ENCODE measurements at places on chromosomes 2 and 18.

- no peak for DNase-seq
Measured at GRCh38 chr2:24123922-24124580, 782 bp downstream of the FAM228B start.

- no peak for DNase-seq
Measured at GRCh38 chr2:168002021-168002553, 245.3 kb downstream of the STK39 start.

DNA sequence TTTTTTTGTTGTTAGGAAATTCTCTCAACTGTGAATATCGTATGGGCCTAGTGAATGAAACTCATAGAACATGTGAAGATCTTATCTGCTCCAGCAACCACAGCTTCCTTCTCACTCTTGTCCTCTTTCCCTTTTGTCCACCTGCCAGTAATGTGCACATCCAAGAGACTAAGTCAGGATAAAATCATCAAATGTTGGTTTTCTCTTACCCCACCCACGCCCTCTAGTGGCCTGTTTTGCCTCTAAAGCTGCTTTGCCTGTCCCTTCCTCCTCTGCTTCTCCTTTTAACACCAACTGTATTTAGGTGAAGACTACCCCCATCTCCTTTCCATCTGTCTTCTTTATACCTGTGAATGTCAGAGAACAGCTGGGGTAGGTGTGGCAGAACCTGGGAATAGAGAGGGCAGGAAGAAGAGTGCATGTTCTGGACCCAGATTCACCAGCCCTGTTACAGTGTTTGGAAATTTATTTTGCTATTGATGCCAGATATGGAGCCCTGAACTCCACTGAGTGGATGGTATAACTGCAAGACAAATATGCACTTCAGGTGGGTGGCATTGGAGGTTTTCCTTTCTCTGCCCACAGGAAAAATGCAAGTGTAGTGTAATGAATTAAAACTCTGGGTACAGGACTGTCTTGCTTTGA, 8.4 kb upstream of the MGAT5 start:
- DNase-seq, result peak; percentile 47

DNA sequence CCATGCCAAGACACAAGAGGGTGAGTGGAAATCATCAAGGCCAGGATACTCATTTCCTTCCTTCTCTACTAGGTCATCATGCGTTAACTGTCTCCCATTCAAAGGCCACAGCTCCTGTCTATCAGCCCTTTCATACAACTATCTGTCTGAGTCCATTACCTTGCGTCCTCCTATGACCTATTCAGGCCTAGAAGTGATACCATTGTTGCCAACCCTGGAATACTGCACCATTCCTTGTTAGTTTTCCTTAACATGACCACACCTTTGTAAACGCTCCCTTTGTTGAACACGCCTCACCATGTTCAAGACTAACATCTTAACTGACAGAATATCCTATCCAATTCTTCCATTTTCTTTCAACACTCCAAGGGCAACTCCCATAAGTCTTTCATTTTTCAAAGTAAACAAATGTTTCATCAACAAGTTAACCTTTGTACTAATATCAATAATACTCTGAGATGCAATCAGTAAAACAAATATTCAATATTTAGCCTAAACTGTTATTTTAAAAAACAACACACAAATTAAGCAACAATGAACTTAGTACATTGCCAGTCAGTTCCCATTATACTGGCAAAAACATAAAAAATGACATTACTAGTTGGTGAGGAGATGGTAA, 19.8 kb upstream of the LGALSL start:
- DNase-seq, result no peak

DNA sequence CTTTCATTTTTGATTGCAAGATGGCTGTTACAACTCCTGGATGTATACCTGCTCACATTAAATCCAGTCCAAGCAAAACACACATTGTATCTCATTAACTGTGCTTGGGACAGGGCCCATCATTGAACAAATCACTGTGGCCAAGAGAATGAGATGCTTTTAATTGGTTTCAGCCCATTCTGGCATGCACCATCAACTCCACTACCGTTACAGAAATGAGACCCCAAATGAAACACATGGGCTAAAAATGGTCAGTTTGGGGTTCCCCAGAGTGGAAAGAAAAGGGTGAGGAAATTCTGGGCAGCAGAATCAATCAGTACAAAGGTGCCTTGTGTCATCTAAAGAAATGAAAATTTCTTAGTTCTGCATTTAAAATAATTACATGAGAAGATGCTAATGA, 52.7 kb downstream of the FAM171B start:
- no peak for DNase-seq

DNA sequence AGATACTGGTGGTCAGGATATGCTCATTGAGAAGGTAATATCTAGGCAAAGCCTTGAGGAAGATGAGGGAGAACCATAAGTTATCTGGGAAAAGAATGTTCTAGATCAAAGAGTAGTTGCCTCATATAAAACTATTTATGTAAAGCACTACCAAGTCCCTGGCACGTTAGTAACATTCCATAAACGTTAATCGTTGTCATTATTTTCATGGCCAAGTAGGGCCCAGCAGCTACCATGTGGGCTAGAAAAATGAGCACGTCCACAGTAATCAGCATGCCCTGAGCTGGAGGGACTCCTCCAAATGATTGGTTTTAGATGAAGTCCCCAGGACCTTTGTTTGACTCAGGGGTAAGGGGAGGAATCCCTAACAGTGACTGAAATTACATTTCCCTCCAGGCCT, 32.7 kb upstream of the AFTPH start:
- no peak for DNase-seq

DNA sequence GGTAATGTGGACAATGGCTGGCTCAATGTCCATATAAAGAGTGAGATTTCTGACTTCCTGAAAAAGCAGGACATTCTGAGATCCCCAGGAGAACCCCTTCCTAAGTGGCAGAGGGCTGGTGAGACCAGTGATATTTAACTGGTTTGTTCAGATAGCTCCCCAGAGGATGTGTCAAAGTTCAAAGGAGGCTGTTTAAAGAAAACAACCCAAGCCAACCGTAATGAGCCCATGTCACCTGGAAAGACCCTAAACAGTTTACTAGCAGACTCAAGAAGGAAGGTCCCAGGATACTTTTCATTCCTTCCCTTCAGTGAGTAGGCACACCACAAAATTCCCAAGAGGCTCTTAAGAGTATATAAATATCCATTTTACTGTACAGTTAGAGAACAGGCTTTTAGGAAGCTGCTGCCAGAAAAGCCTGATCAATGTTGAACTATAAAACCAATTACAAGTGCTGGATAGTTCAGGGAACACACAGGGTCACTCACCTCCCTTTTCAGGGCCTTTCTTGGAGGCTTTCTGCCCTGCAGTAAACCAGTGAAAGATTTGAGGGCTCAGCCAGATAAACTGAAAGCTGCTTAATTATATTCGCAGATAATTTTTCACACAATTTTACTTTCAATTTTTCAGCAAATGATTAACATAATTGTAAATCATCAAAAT, 293.5 kb downstream of the ASXL3 start:
- DNase-seq, result no peak

DNA sequence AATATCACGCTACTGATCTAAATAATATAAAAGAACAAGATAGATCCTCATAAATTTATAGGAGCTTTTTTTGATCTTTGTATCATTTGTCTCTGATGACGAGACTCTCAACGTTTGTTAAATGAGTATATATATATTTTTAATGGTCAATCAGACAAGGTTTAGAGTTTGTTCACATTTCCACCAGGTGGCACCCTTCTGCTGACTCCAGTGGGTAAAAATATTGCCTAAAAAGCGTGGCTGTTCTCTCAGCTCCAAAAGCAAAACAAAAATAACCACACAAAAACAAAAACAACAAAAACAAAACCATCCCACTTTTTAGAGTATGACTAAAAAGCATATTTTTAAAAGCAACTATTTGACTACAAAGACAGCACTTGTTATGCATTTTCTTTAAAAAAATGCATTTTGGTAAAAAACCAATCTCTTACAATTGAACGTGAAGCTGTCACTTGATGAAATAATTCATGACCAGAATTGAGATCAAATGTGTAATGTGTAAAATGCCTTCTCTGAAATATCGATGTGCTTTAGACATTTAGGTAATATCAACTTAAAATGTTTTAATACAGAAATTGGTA, 723.2 kb downstream of the DPP10 start:
- peak; percentile 6 for DNase-seq

- no peak for DNase-seq
Measured at GRCh38 chr18:75087119-75088020, 121.6 kb downstream of the PTGR3 start.

DNA sequence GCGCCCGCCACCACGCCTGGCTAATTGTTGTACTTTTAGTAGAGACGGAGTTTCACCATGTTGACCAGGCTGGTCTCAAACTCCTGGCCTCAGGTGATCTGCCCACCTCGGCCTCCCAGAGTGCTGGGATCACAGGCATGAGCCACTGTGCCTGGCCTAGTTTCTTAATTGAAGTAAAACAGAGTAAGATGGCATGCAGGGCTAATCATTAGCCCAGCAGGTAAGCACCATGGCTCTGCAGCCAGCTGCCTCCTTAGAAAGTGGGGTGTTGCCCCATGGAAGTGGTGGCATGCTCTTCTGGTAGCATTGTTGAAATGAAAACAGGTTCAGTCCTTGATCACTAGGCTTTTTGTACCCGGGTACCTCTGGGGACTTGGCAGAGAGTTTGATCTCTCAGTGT, 12.4 kb downstream of the ATG4B start:
- no peak for DNase-seq

GRCh38 chr18:77165503-77166188, 33.1 kb upstream of the MBP start:
- peak; percentile 38 for DNase-seq

DNA sequence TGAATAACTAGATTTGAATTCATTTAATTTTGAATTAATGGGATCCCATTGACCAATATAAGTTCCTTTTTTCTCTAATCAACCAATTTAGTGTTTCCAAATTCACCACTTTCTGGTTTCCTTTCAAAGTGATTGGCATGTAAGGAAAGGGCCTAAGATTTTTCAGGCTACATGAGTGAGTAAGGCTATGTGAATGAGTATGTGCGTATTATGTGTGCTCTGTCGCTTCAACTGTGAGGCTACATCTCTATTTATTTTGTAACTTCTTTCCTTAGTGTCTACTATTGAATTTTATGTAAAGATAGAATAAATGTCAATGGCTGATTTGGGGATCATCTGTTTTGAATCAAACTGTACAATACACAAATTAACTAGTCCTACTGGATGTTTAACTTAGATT, 110.6 kb downstream of the ABCA12 start:
- no peak for DNase-seq

GRCh38 chr18:57518533-57518932, 68.0 kb downstream of the FECH start:
- DNase-seq, result no peak

GRCh38 chr18:63480915-63481314, 4.2 kb downstream of the SERPINB5 start:
- DNase-seq, result no peak

Measured in GM04504 (cell line).